ENCODE measurements at places on chromosomes 2 and 18.
A peak's percentile ranks its signal among the peaks of the same experiment; 100 is the strongest.

DNA sequence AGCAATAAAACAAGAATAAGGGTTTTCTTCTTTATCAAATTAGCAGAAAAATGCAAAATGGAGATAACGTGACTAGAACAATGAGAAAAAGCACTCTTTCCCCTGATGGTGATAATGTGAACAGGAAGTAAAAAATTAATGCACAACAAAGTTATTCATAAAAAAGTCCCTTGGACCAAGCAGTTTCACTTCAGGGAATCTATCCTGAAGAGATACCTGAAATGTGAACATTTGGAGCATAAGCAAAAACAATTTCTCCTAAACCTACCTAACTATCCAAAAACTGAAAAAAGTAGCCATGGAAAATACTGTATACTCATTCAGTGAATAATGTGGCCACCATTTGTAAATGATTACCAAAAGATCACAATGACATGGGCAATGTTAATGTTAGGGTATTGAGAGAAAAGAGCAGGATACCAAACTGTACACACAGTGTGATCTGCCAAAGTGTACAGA, 48.7 kb downstream of the TRIP12 start:
- DNase-seq, result no peak

DNA sequence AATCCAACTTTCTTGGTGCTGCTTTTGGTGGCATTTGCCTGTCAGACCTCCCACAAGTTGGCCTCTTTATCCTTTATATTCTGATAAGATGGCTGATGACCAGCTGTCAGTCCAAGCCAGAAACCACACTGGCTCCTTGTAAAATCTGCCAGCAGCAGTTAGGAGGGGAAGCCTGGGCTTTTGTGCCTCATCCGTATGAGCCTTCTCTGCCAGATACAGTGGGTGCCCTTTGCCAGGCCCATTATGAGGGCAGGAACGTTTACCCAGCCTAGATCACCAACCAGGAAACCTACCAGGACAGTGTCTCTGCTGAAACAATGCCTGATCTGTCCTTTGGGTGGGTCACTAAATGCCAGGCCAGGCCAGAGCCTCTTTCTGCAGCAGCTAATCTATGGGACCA, 202.9 kb upstream of the SP5 start:
- no peak for DNase-seq

GRCh38 chr2:112836695-112837117, at the start of gene IL1B:
Gene IL1B (minus strand): TSS chr2:112836779. CDS start chr2:112836229, 550 bp downstream.
- DNase-seq, result no peak

GRCh38 chr18:48409591-48410094, 460 bp upstream of the ZBTB7C start:
- DNase-seq, result no peak

- no peak for DNase-seq
These were observed 143.4 kb upstream of the LYPD1 start for GRCh38 chr2:132813422-132813821.

DNA sequence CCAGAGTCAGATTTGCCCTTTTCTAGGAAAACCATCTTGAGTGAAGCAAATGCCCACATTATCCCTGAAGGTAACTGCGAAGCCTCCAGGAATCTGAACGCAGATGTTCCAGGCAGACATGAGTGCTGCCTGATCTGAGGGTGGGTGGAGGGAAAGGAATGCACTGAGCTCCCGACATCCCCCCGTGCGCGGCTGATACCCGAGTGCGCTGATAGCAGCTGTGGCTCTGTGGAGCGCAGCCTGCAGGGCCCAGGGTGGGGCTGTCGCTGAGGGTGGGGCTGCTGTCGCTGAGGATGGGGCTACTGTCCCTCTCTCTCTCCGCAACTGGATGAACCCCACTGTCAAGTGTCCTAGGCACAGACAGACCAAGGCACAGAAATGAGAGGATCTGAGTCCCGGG, 82.4 kb downstream of the GFPT1 start:
- no peak for DNase-seq

- no peak for DNase-seq
These were observed 15.5 kb downstream of the REG3G start for GRCh38 chr2:79041032-79041448.

GRCh38 chr2:223549215-223549614, 52.9 kb downstream of the SCG2 start:
- peak; percentile 86 for DNase-seq

GRCh38 chr18:60739212-60739611, 366.6 kb upstream of the MC4R start:
- DNase-seq, result no peak

GRCh38 chr2:183493040-183493439, 368.8 kb downstream of the NUP35 start:
- no peak for DNase-seq

DNA sequence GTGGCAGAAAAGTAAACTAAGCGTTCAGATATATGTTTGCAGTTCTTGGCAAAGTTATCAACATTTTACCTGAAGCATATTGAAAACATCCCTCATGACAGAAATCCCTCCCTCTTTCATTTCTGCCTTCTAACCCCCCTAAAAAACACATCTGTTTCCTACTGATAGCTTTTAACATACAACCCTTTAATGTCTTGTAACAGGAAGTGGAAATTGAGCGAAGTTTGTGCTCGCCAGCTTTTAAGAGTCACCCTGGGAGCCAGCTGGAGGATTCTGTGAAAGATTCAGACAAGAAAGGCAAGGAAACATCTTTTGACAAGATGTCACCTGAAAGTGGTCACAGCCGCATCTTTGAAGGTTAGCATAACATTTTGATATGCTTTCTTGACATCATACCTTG, 247.4 kb downstream of the XIRP2 start:
- no peak for DNase-seq

DNA sequence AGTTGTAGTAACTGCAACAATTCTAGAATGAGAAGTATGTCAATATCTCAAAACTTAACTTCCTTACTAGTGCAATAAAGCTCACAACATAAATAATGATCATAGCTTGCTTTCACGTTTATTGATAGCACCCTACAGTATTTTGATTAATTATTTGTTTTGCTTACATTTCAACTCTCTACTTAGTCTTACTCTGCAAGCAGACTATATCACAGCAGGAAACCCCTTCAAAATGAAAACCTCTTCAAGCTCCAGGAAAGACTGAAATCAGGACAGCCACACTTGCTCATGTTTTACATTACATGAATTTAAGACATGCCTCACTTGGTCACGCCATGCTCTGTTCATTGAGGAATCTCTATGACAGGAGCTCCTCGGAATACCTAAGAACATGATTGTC, 3.3 kb downstream of the OLA1 start:
- DNase-seq, result no peak

- no peak for DNase-seq
These were observed 17.0 kb upstream of the PTMA start for GRCh38 chr2:231691251-231691772.

DNA sequence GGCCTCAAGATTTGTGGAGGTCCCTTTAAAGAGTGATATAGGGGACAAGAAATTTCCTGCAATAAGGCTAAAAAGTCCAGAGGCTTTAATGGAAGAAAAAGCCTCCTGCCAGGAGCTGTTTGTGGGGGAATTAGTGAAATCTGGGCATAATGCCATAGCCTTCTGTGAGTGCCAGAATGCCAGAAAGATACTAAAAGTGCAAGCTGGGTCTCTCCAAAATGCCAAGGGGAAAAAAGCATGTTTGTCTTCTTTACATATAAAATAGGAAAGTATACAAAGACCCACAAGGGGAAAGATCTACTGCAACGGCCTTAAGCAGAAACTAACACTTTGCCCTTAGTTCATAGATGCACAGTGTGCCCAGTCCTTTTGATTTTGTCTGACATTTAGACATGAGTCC, 647.7 kb upstream of the ZNF804A start:
- DNase-seq, result no peak

DNA sequence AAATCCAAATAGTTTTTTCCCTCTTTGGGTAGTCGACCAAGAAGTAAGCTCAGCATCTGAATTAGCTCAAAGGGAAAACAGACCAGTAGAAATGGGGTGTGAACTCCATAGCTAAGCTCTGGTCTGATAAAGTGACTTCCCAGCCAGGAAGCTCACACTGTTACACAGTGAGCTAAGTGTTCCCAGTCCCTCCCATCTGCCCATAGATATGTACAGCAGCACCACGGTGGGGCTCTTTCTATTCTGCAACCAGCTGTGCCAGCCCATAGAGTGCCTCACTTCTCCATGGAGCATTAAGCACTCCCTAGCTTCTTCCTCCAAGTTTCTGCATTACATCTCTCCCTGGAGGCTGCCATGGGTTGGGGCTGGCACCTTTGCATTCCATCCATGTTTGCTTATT, 27.6 kb upstream of the NEMP2 start:
- no peak for DNase-seq

DNA sequence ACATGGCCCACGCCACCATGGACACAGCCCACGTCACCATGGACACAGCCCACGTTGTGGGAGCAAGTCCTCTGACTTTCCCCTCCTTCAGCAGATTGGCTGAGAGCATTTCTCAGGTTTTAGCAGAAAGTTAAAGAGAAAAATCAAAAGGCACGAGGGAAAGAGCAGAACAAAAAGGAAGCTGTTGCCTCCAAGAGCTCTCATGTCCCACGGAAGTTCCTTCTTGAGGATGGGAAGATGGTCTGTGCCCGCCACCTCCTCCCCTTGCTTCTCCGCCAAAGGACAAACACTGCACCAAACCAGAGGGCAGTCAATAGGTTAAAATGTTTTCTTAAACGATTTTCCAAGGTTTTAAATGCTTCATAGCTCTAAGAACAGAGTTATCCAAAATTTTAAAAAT, 148.4 kb downstream of the HDAC4 start:
- DNase-seq, result no peak

- DNase-seq, result no peak
These were observed 22.3 kb downstream of the RNF125 start for GRCh38 chr18:32040936-32041335.

- no peak for DNase-seq
These were observed 77.2 kb downstream of the ARHGEF4 start for GRCh38 chr2:130913891-130914290.

DNA sequence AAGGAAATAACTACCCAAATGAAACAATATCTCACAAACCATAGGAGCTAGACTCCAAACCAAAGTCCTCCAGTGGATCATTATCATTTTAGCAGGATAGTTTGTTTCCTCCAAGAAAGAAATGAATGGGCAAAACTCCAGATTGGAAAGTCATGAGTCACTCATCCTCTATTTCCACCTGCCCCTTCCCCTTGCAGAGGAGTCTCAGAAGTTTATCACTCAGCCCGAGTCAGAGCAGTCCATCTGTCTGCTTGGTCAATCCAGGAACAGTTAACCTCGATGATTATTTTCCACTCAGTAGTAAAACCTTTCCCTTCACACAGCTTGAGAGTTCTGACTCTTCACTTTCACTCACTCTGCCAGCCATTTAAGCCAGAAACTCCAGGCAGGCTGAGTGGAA, 462.2 kb downstream of the BCL11A start:
- DNase-seq, result no peak

Measured in fibroblast of gingiva (primary cell).